ENCODE measurements at places on chromosomes 3 and 15. TPM values are rescaled to one million over a fixed set of nuclear protein-coding genes. Genes with fewer than 3 reads are reported as not detected.

- peaks cover 5% of the 10 kb centered on the region for H3K27me3 ChIP-seq
- H3K36me3 ChIP-seq = peaks cover 7% of the 10 kb centered on the region
- peak; percentile 86 for DNase-seq
- H3K4me1 ChIP-seq = peaks cover 14% of the 10 kb centered on the region
Measured at GRCh38 chr3:184459355-184459754, 79.5 kb downstream of the CHRD start.

DNA sequence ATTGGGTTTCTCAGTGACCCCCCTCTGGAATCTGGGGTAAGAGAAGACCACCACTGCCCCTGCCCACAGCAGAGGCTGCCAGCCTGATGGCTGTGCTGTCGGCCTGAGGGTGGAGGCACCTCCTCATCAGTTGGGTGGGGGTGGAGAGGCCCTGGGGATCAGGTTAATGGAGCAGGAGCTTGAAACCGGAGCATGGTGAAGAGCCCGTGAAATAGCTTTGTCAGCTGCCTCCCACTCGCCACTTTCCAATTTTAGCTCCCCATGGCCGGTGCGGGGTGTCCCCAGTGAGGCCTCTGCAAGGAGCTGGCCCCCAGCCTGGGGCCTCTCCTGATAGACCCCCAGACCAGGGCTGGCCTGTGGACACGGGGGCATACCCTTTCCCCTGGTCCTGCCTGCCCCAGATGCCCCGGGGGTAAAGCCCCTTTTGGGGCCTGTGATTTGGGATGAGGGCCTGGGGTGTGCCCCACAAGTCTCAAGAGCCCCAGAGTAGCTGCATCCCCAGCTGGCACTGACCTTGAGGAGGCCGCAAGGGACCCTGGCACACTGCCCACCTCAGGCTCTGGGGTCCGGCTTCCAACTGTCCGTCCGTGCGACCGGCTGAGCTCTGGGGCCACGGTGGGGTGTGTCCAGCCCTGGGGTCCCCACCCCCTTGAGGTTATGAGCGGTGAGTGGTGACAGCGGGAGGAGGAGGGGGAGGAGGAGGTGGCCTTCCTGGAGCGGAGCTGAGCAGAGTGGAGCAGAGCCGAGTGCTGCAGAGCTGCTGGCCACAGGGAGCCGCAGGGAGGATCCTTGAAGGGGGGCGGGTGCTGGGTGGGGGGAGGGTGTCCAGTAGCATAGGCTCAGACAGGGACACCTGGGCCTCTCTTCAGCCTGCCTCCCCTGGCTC, at the start of gene HHATL:
HHATL (minus strand) TSS at position 733 of the 886 bp plus-strand sequence. CDS start 1,972 bp downstream, outside the sequence.
- no peak for DNase-seq
- H3K36me3 ChIP-seq = no peaks in the 10 kb centered on the region
- H3K4me1 ChIP-seq = peaks cover 6% of the 10 kb centered on the region
- H3K27me3 ChIP-seq = peaks cover 19% of the 10 kb centered on the region
- no peak within 1 kb of the TSS for H3K27ac ChIP-seq
- H3K4me3 ChIP-seq = no peak within 1 kb of the TSS

Gene RPL4
- total RNA-seq = 2,765 TPM

- H3K4me1 ChIP-seq = peaks cover 42% of the 10 kb centered on the region
- no peak overlapping the region for H3K4me3 ChIP-seq
- H3K27me3 ChIP-seq = no peaks in the 10 kb centered on the region
- peak; percentile 32 for DNase-seq
- H3K36me3 ChIP-seq = no peaks in the 10 kb centered on the region
Measured at GRCh38 chr3:176950743-176951142, 246.5 kb downstream of the TBL1XR1 start.

- H3K4me1 ChIP-seq = peaks cover 35% of the 10 kb centered on the region
- no peak for DNase-seq
- H3K27ac ChIP-seq = peak overlapping the region; percentile 87
- peak overlapping the region; percentile 88 for H3K4me3 ChIP-seq
- peaks cover 3% of the 10 kb centered on the region for H3K27me3 ChIP-seq
- no peaks in the 10 kb centered on the region for H3K36me3 ChIP-seq
Measured at GRCh38 chr3:88032245-88032644, 26.6 kb downstream of the CGGBP1 start.

DNA sequence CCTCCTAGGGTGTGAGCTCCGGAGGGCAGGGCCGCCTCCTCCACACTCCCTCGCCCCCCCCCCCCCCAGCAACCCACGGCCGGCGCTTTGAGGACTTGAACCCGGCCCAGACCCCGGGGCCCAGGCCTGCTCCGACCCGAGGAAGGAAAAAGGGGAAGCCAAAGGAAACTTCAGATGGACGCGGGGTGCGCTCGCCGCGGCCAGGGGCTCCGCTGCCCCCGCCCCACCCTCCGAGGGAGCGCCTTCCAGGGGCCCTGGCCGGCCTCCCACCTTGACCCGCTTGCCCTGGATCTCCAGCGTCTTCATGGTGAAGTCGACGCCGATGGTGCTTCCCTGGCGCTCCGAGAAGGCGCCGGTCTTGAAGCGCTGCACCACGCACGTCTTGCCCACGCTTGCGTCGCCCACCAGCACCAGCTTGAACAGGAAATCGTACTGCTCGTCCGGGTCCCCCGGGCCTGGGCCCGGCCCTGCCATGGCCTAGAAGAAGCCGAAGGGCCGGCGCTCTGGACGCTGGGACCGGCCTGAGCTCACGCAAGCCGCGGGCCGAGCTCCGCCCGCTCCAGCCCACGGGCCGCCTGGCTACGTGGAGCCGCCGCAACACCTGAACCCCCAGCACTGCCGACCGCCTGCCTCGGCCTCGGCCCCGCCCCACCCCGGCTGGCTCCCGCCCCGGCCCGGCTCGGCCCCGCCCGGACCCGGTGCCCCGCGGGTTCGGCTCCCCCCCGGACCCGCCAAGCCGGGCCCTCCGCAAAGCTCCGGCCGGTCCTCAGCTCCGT, 400 bp downstream of the RAB43 start:
- peak overlapping the region; percentile 87 for H3K27ac ChIP-seq
- peaks cover 54% of the 10 kb centered on the region for H3K4me1 ChIP-seq
- H3K27me3 ChIP-seq = no peaks in the 10 kb centered on the region
- no peaks in the 10 kb centered on the region for H3K36me3 ChIP-seq

DNA sequence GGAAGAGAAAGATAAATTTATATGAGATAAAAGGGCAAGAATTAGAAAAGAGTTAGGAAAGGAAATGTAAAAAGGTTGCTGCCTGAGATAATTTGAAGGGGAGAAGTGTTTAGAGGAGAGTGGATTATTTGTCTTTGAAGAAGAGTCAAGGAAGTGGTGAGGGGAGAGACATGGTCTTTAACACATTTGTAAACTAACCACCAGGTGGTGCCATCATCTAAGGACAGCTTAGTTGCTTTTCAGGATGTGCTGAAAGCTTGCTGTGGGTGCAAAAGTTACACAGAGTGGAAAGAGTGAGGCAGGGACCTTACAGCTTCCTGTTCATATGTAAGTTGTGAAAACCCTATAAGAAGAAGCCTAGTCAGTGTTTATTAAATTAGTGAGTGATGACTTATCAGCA, 114.1 kb upstream of the DNAJC19 start:
- H3K4me3 ChIP-seq = no peak overlapping the region
- H3K27ac ChIP-seq = no peak overlapping the region
- no peaks in the 10 kb centered on the region for H3K27me3 ChIP-seq

DNA sequence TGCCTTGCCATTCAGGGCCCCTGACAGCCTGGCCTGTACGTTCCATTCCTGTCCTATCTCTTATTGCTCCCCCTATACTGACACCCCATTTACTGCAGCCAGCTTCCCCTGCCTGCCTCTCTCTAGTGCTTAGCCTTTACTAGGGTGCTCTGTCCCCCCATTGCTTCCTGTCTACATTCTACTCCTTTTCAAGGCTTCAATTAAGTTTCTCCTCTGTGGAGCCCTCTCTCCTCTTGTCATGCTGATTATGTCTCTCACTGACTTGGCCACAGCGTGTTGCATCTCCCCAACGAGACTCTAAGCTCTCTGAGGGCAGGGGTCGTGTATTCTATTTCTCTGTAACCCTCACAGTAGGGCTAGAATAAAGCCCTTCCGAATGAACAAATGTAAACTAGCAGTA, 185.2 kb downstream of the RPLP1 start:
- no peak overlapping the region for H3K27ac ChIP-seq
- DNase-seq = no peak
- H3K36me3 ChIP-seq = no peaks in the 10 kb centered on the region
- H3K4me3 ChIP-seq = no peak overlapping the region
- H3K4me1 ChIP-seq = no peaks in the 10 kb centered on the region

DNA sequence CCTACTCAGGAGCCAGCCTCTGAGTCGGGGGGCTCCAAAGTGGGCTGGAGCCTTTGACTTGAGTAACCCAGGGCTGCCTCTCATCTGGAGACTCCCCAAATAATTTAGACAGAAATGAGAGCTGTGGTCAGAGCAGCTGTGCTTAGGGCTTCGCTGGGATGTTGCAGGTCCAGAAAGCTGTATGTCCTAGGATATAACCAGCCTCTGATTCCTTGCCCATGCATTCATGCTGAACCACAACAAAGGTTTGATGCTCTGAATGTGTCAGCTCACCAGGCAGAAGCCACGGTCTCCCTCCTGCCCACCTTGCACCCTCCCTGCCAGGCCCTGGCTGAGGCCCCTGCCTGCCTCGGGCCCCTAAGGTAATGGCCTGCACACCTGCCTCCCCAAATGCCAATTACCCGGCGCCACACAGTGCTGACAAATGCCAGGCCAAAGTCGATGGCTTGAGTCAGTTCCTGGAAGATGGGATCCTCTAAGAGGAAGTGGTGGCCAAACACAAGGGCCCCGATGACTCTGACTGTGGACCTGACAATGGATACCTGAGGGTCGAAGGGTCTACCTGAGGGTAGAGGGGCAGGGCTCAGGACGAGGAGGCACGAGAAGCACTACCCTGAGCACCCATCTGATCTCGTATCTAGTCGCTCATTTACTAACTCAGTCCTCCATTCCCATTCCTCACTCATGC, 21.7 kb upstream of the PARL start:
- DNase-seq = no peak
- H3K27ac ChIP-seq = no peak overlapping the region
- peaks cover 29% of the 10 kb centered on the region for H3K27me3 ChIP-seq
- H3K36me3 ChIP-seq = no peaks in the 10 kb centered on the region

- H3K36me3 ChIP-seq = no peaks in the 10 kb centered on the region
- peaks cover 18% of the 10 kb centered on the region for H3K27me3 ChIP-seq
- DNase-seq = peak; percentile 50
- no peak overlapping the region for H3K4me3 ChIP-seq
- no peaks in the 10 kb centered on the region for H3K4me1 ChIP-seq
Measured at GRCh38 chr3:66822186-66823008, 175.7 kb upstream of the KBTBD8 start.

DNA sequence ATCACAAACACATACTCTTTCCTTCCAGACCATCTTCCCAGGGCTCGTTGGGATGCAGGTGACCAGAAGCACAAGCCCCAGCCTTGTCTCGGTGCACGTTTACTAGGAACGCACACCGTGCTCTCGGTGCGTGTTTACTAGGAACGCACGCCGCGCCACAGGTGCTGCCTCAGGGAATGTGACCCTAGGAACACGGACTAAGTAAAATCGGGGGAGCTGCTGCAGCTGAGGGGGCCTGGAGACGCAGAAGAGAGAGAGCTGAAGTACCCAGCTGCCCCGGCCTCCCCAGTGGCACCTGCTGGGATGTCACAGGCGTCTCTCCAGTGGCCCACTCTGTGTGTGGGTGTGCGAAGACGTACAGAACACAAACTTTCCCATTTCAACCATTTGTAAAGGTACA, 91.0 kb upstream of the SNRPA1 start:
- no peaks in the 10 kb centered on the region for H3K4me1 ChIP-seq
- no peaks in the 10 kb centered on the region for H3K36me3 ChIP-seq
- H3K27me3 ChIP-seq = peaks cover 62% of the 10 kb centered on the region
- DNase-seq = no peak
- no peak overlapping the region for H3K27ac ChIP-seq
- no peak overlapping the region for H3K4me3 ChIP-seq

GRCh38 chr15:61777689-61778088, 282.6 kb downstream of the VPS13C start:
- H3K4me3 ChIP-seq = no peak overlapping the region
- H3K27me3 ChIP-seq = no peaks in the 10 kb centered on the region
- no peak overlapping the region for H3K27ac ChIP-seq
- H3K4me1 ChIP-seq = no peaks in the 10 kb centered on the region

DNA sequence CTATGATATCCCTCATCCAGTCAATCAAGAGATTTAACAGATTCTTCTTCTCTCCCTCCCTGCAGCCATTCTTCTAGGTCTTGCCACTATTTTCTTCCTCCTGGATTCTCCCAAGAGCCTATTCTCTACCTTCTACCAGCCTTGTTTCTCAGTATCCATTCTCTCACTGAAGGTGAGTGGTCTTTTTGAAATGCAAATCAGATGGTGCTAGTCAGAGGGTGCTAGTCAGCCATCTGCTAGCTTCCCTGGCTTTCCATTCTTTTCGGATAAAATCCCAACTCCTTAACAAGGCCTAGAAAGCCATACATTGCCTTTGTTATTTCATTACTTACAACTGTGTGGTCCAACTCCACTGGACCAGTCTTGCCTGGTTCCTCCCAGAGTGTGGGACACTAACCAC, 734.3 kb upstream of the CFAP20DC start:
- no peak overlapping the region for H3K27ac ChIP-seq
- H3K4me3 ChIP-seq = no peak overlapping the region
- H3K36me3 ChIP-seq = no peaks in the 10 kb centered on the region
- H3K4me1 ChIP-seq = peaks cover 8% of the 10 kb centered on the region
- no peaks in the 10 kb centered on the region for H3K27me3 ChIP-seq

Gene CCR8
- total RNA-seq = not detected

Gene SNX22
- total RNA-seq = 0.13 TPM

Data from HFFc6 (cell line).